Endodermal cell (in vitro differentiated cells): ENCODE measurements at places on chromosomes 12 and 14. TPM values are rescaled to one million over a fixed set of nuclear protein-coding genes. Genes with fewer than 3 reads are reported as not detected.

Gene CSRNP2
- total RNA-seq: 45.7 and 47.5 TPM in 2 replicates

Gene POTEM
- not detected in 3 replicates for total RNA-seq

DNA sequence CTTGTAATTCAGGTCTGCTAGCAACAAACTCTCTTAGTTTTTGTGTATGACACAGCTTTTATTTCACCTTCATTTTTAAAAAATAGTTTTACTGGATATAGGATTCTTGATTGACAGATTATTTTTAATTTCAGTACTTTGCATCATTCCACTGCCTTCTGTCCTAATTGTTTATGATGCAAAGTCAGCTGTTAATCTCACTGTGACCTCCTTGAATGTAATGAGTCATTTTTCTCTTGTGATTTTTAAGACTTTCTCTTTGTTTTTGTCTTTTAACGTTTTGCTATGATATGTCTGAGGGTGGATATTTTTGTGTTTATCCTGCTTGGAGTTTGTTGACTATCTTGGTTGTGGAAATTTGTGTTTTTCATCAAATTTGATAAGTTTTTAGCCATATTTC, 126.3 kb upstream of the FBXO33 start:
- DNase-seq: no peak
- H3K4me3 ChIP-seq: no peak overlapping the region
- H3K27me3 ChIP-seq: no peaks in the 10 kb centered on the region
- H3K27ac ChIP-seq: no peak overlapping the region

- no peaks in the 10 kb centered on the region for H3K4me1 ChIP-seq
- no peak overlapping the region for H3K4me3 ChIP-seq
- H3K36me3 ChIP-seq: no peaks in the 10 kb centered on the region
- H3K27ac ChIP-seq: no peak overlapping the region
These were observed 384.6 kb downstream of the SLC16A7 start for GRCh38 chr12:59980476-59980875.

DNA sequence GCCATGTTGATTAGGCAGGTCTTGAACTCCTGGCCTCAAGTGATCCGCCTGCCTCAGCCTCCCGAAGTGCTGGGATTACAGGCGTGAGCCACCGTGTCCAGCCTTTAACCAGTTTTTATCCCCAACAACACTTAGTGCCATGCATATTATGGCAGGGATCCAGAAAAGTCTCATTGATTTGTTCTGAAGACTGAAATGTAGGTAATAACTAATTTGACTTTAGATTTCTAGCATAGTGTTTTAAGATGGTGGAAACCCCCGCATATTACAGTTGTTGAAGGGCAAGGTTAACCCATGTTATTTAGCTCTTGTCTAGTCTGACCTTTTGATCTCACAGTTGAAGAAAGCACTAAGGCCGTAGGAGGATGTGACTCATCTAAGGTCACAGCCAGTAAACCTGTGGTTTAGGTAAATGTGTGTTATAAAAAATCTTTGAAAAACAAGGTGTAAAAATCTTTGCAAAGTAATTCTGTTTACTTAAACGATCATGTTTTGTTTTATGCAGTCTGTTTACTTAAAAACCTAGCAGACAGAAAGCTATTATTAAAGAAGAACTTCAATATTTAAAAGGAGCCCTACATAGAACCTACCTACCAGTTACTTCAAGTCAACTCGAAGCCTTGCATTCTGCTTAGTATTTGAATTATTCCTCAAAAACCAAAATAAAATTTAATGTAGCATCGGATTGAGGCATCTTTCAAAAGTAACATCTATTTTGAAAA, 24.8 kb downstream of the BICDL1 start:
- H3K4me1 ChIP-seq: no peaks in the 10 kb centered on the region
- no peaks in the 10 kb centered on the region for H3K27me3 ChIP-seq
- no peak for DNase-seq
- no peaks in the 10 kb centered on the region for H3K36me3 ChIP-seq
- no peak overlapping the region for H3K27ac ChIP-seq

DNA sequence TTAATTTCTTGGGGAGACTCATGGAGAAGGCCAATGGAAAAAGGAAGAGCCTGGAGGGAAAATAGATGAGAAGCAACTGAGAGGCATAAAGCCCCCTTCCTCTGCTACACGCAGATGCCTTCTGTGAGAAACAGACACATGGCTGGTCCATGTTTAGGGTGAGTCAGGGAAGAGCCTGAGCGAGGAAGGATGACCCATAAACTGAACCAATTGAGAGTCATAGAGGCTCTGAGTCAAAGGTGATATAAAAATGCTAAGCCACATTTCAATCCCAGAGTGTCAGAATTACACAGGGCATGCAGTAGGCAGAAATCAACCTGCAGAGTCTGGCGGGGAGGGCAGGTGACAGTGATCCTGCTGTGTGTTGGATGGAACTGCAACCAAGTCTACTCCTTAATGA, 30.1 kb upstream of the NEDD1 start:
- H3K27me3 ChIP-seq: no peaks in the 10 kb centered on the region
- H3K4me1 ChIP-seq: peaks cover 4% of the 10 kb centered on the region
- H3K27ac ChIP-seq: no peak overlapping the region
- H3K4me3 ChIP-seq: no peak overlapping the region
- H3K36me3 ChIP-seq: no peaks in the 10 kb centered on the region

- no peaks in the 10 kb centered on the region for H3K27me3 ChIP-seq
- no peak overlapping the region for H3K27ac ChIP-seq
- H3K4me3 ChIP-seq: no peak overlapping the region
- H3K4me1 ChIP-seq: no peaks in the 10 kb centered on the region
- peaks cover 23% of the 10 kb centered on the region for H3K36me3 ChIP-seq
These were observed 8.6 kb downstream of the RAN start for GRCh38 chr12:130880411-130880885.

GRCh38 chr12:12977231-12977630, 22.8 kb downstream of the HEBP1 start:
- H3K27ac ChIP-seq: no peak overlapping the region
- no peak overlapping the region for H3K4me3 ChIP-seq
- no peak for DNase-seq
- H3K27me3 ChIP-seq: no peaks in the 10 kb centered on the region

- H3K27me3 ChIP-seq: no peaks in the 10 kb centered on the region
- no peak overlapping the region for H3K27ac ChIP-seq
- peaks cover 2% of the 10 kb centered on the region for H3K4me1 ChIP-seq
- no peaks in the 10 kb centered on the region for H3K36me3 ChIP-seq
These were observed 172.2 kb upstream of the PRICKLE1 start for GRCh38 chr12:42761601-42762350.

- no peak overlapping the region for H3K27ac ChIP-seq
- no peak overlapping the region for H3K4me3 ChIP-seq
- H3K27me3 ChIP-seq: no peaks in the 10 kb centered on the region
These were observed 308.0 kb upstream of the FKBP4 start for GRCh38 chr12:2486796-2487195.
